ENCODE measurements at places on chromosomes 2 and 18.

DNA sequence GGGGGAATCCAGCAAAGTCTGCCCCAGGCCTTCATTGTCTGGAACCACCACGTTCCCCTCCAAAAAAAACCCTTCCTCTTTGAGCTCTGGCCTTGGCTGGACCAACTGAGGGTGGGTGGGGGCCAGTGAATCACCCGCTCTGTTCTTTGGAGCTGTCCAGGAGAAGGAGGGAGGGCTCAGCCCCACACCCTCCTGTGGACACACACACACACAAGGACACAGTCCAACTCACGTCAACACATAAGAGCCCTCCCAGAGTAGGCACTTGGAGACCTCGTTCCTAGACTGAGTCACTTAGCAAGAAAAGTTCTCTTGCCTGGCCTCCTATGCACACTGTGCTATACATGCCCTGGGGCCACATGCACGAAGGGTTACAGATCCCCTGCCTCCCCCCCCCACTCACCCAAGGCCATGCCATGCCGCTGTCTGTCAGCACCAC is 1.2 kb upstream of the TNS1 start:
- no peak for DNase-seq

- DNase-seq: no peak
Observed at GRCh38 chr2:45258311-45258710, 249.1 kb upstream of the SIX2 start.

- DNase-seq: no peak
Observed at GRCh38 chr2:113840518-113840917, 49.4 kb upstream of the ACTR3 start.

DNA sequence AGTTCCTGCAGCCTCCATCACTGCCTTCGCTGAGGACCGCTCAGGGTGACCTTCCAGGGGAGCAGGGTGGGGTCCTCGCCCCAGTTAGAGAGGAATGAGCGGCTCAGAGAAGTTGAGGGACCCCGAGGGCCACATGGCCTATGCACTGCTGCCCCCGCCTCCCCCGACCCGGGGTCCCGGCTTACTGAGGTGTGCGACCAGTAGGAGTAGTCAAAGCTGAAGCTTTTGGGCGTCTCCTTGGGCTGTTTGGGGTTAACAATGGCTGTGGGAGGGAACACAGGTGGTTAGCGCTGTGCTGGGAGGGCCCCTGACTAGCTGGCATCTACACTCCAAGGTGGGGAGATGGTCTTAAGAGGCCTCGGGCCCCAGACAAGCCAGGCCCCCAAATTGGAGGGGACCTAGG is 31.0 kb downstream of the KIF1A start:
- no peak for DNase-seq

DNA sequence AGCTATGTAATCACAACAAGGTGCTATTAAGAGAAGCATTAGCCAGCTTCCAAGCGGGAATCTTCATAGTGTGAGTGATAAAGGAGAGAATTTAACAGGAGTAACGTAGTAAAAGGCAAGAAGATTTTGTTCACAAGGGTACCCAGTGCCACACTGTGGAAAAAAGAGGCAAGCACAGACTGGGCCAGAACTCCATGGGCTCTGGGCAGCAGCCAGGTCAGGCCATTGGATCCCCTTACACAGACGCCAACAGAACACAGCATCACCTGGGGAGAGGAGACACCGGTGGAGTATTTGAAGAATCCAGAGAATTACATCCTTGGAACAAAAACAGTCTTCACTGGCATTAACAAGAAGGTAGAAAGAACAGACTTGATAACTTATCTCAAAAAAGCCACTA is 21.2 kb downstream of the AMER3 start:
- DNase-seq: no peak

- DNase-seq: no peak
Observed at GRCh38 chr2:156309917-156310316, 22.6 kb downstream of the NR4A2 start.

DNA sequence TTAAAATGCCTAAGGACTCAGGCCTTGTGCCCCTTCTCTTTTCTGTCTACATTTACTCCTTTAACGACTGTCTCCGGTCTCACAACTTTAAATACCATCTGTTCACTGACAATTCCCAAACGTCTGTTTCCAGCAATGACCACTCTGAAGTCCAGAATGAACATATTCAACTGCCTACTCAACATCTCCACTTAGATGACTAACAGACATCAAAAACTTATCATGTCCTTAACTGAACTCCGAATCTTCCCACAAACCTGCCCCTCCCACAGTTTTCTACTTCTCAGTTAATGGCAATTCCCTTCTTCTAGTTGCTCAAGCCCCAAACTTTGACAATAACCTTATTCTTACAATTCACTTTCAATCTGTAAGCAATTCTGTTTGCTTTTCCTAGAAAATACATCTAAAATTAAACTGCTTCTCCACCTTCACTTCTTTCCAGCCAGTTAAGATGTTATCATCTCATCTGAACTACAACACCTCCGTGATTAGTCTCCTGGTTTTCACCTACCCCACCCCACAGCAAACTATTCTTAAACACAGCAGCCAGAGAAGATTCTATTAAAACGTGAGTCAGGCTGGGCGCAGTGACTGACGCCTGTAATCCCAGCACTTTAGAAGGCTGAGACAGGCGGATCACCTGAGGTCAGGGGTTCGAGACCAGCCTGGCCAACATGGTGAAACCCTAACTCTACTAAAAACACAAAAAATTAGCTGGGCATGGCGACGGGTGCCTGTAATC is 2.8 kb downstream of the C1D start:
- DNase-seq: no peak

DNA sequence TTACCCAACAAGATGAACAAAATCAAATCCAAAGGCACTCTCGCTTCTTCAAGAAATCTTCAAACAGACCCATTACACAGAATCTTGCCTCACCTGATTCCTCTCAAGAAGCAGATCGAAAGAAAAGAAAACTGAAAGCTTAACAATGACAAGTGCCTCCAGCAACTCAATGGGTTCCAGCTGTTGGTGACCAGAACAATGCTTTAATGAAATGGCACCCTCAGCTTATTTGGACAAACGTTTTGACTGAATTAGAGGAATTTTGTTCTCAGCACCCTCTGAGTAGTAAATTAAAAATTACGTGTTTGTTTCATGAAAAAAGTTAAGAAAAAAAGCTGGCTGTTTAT is 211.0 kb downstream of the ZNF521 start:
- no peak for DNase-seq

DNA sequence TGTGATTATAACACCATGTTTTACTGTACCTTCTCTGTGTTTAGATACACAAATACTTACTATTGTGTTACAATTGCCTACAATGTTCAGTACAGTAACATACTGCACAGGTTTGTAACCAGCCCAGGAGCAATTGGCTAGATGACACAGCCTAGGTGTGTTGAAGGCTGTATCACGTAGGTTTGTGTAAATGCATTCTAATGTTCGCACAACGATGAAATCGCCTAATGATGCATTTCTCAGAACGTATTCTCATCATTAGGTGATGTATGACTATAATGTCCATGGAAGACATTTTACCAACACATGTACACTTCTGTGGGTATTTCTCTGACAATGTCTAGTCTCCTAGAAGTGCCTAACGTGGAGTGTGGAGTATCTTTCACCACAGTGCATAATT is 165.9 kb upstream of the KLF7 start:
- DNase-seq: no peak

DNA sequence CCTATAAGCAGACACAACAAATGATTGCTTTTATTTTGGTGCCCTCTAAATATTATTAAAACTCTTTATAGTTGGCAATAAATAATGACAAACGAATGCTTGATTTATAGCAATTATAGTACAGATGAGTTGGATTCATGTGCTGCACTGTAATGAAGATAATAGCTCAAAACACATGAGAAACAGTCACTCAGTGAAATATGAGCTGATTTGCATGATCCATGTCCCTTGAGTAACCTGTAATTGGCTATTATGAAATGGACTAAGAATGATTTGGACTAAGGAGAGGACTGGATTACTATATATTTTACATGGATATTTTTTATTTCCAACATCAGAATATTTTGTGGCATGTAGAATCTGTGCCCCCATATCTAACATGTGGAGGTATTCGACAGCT is 365.6 kb upstream of the UBE2E3 start:
- DNase-seq: no peak

- DNase-seq: no peak
Observed at GRCh38 chr2:47916412-47916811, 10.1 kb upstream of the FBXO11 start.
